ENCODE measurements at places on chromosomes 5 and 9. TPM values are rescaled to one million over a fixed set of nuclear protein-coding genes. Genes with fewer than 3 reads are reported as not detected.

The CDC20B gene
- 0.15 TPM for polyA plus RNA-seq

The ABLIM3 gene
- polyA plus RNA-seq, result 7.2 TPM

The TMEM232 gene
- 2.2 TPM for polyA plus RNA-seq

The MYOZ3 gene
- polyA plus RNA-seq, result 3.0 TPM

The ZDHHC11B gene
- 16.1 TPM for polyA plus RNA-seq

The ATP6V0E1 gene
- polyA plus RNA-seq, result 177 TPM

The PCDHGA7 gene
- polyA plus RNA-seq, result 0.69 TPM

The NXNL2 gene
- 0.57 TPM for polyA plus RNA-seq

The PHYHD1 gene
- polyA plus RNA-seq, result 19.0 TPM

The PLPP7 gene
- 1.1 TPM for polyA plus RNA-seq

GRCh38 chr5:165620394-165620793 lies 2115.0 kb downstream of the MAT2B start:
- DNase-seq, result peak; percentile 9

DNA sequence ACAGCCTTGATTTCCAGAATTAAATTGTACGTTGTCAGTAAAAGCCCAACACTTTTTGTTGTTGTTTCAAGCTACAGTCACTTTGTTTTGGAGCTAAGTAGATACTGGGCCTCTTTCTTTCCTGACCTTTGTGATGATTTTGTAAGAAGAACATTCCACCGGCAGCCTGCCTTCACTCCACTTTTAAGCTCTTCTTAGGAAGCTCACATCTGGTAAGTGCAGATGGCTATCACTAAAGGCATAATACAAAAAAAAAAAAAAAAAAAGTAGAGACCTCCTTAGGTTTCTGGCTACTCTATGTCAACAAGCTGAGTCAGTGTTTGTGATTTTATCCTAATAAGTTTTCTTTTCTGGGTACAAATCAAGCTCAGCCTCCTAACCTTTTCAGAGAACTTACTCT lies 1922.1 kb upstream of the WWC1 start:
- no peak for DNase-seq

- DNase-seq, result peak; percentile 52
These were observed 5.9 kb upstream of the ACO1 start for GRCh38 chr9:32378496-32378895.

DNA sequence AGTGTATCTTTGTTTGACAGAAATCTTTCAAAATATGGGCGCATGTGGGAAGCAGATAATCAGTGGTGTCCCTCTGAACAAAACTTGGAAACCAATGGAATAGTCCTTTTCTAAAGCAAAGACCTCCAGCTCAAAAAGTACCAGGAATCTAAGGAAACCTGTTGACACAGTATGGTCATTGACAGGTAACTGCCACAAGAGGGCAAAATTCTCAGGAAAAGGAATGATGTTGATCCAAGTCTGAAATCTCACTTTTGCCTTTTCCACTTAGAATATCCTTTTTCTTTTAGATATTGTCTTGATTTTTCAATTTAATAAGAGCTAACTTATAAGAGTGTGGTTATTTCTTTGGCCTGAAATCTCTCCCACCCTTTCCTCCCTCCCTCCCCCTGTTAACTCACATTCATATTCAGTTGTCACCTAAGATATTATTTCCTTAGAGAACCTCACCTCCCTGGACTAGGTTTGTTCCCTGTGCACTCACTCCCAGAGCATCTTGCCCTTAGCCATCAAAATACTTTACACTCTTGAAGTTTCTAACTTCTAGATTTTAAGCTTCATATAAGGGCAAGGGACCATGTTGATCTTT lies 59.0 kb upstream of the BARX1 start:
- DNase-seq, result no peak

- no peak for DNase-seq
These were observed 28.8 kb downstream of the SGTB start for GRCh38 chr5:65693121-65693520.

DNA sequence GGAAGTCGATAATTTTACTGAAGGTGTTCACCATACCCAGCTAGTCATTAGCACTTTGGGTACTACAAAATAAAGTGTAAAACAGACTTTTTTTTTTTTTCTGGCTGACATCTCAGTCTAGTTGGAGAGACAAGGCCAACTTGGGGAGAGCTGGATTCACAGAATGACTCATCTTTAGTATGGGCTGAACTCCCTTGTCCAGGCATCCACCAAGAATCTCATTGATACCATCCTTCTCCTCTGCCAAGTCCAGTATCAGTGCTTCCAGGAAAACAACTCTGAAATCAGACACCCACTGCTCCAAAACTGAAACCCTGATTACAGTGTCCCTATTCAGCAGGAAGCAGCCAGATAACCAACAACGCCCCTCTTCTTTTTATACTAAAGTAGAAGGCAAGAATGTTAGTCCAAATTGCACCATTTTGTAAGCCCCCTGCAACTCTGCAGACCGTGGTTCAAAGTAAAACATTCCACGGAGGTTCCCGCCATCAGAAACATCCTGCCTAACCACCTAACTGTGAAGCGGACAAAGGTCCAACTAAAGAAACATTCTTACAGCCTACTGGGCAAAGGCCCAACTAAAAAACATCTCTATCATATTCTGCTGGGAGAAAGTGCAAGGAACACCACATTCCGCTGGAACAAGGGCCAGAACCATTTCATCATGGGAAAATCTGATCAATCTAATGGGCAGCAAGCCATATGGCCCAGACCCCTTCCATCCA lies 728.2 kb downstream of the BRINP1 start:
- DNase-seq, result no peak

- DNase-seq, result no peak
These were observed 540.3 kb downstream of the HINT1 start for GRCh38 chr5:130624805-130625204.

- peak; percentile 7 for DNase-seq
These were observed 1.1 kb upstream of the FOXB2 start for GRCh38 chr9:77018058-77018968.

DNA sequence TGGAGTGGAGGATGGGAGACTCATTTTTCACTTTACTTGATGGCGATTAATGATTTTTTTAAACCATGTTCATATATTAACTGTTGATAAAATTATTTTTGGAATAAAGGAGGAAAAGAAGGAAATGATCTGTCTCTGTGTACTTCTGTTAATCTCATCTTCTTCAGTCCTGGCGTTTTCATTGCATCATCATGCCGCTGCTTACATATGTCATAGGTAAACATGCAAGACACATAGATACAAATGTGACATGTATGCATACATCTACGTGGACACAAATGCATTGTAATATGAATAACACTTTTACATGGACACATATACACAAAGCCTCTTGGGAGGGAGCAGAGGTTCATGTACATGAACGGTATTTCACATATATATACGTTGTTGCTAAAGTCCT lies 10.0 kb downstream of the TMEM174 start:
- no peak for DNase-seq

DNA sequence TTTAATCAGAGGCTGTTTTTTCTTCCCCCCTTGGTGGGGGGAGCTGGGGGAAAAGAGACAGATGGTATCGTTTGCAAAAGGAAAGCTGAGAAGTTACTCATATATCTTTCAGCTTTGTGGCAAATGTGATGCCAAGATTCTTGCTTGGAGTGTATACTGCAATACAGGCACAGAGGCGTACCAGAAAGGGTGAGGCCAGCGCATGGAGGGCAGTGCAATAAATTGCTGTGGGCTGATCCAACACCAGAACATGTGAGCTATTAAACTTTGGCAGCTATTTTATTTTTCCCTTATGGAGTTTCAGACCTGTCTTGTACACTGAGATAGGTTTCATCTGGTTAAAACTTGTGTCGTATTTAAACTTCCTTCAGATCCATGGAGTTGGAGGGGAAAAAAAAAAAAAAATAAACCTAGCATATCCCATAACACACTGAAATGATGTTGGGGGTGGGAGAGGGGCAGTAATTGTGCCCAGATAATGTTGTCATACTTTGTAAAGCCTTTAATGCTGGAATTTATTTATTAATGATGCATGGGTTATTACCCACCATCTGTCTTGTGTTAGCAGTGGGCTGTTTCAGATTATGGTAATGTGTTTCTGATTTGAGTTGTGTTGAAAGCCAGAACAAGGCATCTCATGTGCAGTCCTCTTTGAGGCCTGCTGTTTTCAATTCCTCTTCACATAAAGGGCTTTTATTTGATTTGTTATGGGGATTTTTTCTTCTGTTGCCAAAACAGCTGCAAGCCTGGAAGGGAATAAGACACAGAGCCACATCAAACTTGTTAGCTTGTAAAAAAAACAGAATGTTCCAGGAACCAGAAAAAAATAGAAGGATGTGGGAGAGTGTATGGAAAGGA lies 891.3 kb downstream of the TLE1 start:
- DNase-seq, result peak; percentile 35

- peak; percentile 76 for DNase-seq
These were observed 34.2 kb upstream of the MYOT start for GRCh38 chr5:137833463-137833862.

DNA sequence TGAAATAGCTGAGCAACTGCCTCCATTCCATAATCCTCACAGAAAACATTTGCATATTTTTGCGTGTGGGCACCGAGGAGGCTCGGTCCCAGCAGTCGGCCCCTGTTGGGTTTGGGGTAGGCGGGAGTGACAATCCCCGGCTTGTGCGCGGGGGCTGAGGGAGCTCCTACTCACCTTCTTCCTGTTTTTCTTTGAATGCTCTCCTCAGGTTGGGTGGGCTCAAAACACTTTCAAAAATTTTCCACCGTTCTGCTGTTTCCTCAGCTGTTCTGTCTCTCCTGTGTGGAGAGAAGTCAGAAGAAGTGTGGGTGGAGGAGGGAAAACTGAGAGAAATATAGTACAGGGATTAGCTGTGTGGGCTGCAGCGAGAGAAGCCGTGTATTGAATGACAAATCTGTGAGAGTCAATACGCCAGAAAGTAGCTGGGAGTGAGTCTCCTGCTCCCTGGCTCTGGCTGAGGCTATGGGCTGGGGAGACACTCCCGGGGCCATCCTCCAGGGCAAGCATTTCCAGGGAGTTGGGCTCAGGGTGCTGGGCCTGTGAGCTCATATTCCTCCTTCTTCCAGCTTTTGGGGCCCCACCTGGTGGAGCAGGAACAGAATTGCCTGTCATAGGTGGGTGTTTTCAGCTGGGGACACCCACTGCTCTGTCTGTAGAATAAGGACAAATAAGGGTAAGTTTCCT lies 84.7 kb downstream of the CMYA5 start:
- peak; percentile 18 for DNase-seq

- DNase-seq, result no peak
These were observed 6.6 kb downstream of the PCDH12 start for GRCh38 chr5:141951332-141951781.

DNA sequence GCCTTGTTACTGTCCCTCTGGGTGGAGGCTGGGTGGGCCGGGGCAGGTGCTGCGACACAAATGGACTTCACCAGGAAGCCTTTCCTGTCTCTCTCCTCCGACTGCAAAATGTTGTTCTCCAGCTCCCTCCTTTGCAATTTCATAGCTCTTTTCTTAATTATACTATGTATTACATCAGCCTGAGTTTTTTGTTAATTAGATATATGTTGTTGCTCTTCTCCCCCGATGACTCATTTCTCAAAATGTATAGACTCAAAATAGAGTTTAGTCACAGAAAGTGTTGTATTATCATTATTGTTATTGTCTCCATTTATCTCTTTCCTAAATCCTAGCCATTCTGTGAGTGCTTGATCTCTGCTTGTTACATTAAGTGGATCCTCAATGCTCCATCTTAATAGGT lies 122.4 kb upstream of the OSMR start:
- DNase-seq, result no peak

DNA sequence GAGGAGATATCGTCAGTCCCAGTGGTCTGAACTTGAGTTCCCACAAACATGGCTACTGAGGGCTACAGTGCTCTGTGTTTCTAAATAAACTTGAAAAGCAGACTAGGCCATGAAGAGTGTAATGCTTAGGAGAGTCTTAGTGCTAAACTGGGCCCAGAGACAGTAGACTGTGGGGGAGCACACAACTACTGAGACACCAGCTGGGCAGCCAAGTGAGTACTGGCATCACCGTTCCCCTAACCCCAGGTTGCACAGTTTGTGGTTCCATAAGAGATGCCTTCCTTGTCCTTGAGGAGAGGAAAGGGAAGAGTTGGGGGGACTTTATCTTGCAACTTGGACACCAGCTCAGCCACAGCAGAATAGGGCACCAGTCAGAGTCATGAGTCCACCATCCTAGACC lies 172.1 kb upstream of the DMRTA1 start:
- DNase-seq, result no peak

GRCh38 chr5:22611327-22611726 lies 241.8 kb downstream of the CDH12 start:
- no peak for DNase-seq

- DNase-seq, result peak; percentile 99
These were observed at the start of gene RAD23B for GRCh38 chr9:107282759-107283622. RAD23B (plus strand) TSS chr9:107283279; CDS start chr9:107283630, 351 bp downstream.

GRCh38 chr5:135472141-135472540 lies 20.0 kb upstream of the TIFAB start:
- DNase-seq, result no peak

DNA sequence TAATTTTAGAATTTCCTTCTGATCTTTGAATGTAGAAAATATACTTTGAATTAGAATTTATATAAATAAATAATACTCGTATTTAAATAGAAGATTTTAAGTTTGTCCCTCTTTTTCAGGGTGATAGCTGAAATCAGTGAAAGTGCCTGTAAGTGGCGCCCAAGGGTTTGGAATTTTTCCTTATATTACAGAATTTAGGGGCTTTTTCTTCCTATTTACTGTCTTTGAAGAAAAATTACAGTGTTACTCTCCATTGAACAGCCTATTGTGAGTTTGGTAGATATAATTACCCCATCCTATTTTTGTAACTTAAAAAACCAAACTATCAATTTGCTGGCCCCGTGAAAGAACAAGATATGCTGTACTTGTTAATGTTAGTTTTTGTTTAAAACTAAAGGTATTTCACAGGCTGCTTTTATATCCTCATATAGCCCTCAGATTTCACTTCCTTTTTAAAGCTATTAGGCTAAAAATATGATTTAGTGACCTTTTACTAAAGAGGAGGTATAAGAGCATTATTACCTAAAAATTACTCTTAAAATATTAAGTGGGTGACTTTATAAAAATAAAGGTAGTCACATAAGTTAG lies 3.2 kb downstream of the MAP3K1 start:
- no peak for DNase-seq

GRCh38 chr9:24932785-24933184 lies 387.1 kb upstream of the IZUMO3 start:
- no peak for DNase-seq

- no peak for DNase-seq
These were observed 9.5 kb downstream of the SLC35A4 start for GRCh38 chr5:140574165-140574564.

DNA sequence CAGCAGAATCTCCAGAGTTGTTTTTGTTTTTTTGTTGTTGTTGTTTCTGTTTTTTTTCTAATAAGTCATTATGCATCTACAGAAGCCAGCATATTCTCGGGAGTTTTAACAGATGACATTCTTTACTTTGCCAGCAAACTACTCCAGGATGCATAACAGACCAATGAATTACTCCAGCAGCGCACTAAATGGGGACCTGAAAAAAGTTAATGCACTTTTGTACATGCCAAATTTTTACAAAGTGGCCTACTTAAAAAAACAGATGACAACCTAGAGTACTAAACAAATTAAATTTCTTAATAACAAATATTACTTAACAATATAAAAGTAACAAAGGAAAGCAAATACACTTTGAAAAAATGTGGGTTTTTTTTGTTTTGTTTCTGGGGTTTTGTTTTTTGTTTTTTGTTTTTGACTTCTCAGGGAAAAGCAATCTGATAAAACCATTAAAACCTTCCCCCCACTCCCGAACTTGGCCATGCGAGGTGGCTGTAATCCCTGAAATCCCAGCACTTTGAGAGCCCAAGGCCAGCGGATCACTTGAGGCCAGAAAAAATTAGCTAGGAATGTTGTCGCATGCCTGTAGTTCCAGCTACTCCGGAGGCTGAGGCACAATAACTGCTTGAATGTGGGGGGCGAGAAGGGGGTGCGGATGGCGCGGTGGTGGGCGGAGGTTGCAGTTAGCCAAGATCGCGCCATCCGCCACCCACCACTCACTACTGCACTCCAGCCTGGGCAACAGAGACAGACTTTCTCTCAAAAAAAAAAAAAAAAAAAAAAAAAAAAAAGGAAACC lies 352.4 kb downstream of the CETN3 start:
- no peak for DNase-seq
